ENCODE measurements at places on chromosomes 2 and 18.

DNA sequence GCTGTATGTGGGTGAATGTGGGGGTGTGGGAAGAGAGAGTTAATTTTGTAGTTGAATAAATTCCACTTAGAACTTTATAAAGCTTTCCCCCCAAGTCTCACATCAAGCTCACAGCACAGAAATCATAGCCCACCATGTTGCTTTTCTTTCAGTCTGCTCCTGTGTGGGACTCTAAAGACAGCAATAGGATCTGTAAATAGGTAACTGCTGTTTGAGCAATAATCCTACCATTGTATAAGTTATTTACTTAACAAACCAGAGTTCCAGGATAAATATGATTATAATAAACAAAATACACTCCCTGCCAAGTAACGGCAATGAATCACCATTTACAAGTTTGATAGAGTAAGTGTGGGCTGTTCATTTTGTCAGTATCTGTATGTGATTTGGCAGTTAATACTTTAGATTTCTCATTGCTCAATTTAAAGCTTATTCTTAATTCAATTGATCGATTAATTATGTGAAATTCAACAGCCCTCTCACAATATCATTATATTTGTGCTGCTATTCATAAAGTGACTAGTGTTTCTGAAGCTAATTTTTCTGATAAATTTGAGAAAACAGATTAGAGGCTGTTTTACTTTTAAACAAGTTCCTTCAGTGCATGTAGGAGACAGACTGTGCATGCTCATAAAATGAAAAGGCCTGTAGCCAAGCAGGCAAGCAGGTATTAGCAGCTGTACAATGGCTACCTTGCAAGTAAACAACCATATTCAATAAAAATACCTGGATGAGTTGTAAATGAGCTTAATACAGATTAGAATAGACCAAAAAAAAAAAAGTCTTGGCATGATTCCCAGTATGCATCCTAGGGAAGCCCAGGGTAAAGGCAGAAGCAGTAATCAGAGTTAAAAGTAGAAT lies 142.7 kb downstream of the PDE11A start:
- no peak for DNase-seq

DNA sequence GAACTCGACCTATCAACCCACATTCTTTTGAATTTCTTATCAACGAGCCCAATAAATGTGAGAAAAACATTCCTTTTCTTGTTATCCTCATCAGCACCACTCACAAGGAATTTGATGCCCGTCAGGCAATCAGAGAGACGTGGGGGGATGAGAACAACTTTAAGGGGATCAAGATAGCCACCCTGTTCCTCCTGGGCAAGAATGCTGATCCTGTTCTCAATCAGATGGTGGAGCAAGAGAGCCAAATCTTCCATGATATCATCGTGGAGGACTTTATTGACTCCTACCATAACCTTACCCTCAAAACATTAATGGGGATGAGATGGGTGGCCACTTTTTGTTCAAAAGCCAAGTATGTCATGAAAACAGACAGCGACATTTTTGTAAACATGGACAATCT lies 378.2 kb downstream of the STK39 start:
- DNase-seq: no peak

GRCh38 chr2:66370824-66371223 lies 64.1 kb upstream of the MEIS1 start:
- no peak for DNase-seq

DNA sequence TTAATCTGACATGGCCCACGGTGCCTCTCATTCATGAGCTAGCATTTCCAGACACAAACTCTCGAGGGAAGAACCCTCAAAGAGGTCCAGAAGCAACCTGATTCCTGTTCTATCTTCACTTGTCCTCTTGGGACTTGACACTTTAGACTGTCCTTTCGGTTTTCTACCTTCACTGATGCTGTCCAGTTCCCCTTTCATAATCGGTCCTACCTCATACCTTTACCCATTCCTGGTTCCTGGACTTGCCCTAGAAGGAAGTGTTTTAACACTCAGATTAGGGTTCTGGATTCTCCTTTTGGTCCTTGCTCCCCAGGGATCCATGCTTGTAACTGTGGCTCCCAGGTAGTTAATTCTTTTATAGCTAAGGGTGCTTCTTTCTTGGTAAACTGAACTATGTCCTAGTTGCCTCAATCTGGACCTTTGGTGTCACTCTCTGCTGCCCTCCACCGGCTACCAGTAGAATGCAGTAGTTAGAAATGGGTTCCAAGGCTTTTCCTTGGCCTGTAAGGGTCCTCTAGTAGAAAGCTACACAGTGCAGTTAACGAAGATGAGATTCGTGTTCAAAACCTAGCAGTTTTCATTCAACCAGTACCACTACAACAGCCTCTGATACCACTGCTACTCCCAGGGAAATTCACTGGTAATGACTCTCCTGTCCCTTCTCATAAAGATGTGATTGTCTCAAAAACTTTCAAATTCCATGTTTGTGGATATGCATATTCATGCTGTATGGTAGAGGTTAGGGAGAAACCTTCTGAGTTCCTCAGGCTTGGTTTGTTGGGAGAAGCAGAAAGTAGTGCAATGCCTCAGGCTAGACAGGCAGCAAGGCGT lies 178.1 kb upstream of the CYP26B1 start:
- DNase-seq: peak; percentile 1

DNA sequence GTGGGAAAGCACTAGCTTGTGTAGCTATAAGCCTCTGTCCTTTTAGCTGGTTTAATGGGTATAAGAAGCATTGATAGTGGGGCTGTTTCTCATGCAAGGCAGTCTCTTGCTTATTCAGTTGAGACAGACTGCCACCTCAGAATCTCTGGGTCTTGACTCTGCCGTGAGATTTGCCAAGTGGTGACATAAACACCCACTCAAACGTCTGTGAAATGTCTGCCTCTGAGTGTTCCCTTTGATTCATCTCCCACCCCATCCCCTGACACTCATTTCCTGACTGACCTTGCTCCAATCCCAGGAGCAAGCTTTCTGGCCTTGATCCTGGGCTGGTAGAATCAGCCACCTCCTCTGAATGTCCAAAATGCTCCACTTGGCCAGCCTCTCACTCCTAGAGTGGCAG lies 141.9 kb upstream of the RBMS1 start:
- no peak for DNase-seq

DNA sequence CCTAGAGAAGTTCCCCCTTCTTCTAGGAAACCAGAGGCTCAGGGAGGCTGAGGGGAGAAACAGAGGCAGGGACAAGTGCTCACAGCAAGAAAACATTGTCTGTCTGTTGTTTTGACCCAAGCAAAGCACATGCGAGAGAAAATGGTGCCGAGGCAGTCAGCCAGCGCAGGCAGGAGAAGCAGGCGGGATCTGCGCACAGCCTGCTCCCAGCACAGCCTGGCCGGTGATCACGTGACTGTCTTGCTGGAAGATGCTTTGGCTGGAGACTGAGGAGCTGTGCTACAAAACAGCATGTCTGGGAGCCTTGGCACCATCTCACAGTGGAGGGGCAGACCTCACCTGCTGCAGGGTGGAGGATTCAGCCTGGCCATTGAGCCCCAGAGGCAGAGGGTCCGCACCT lies 93.7 kb upstream of the MYCN start:
- no peak for DNase-seq

DNA sequence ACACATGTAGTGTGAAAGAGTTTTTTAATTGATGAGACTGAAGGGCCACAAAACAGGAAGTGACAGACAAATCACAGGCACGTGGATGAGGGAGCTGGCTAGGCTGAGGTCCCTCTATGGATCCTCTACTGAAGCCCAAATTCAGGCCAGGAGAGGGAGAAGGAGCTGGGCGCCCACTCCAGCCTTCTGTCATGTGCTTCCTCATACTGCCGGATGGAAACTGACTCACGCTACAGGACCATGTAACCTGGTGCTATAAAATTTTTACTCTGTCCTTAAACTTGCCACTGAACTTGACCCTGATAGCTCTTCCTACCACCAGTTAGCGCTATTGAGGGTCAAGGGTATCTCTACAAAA lies 31.3 kb downstream of the PSTPIP2 start:
- no peak for DNase-seq

DNA sequence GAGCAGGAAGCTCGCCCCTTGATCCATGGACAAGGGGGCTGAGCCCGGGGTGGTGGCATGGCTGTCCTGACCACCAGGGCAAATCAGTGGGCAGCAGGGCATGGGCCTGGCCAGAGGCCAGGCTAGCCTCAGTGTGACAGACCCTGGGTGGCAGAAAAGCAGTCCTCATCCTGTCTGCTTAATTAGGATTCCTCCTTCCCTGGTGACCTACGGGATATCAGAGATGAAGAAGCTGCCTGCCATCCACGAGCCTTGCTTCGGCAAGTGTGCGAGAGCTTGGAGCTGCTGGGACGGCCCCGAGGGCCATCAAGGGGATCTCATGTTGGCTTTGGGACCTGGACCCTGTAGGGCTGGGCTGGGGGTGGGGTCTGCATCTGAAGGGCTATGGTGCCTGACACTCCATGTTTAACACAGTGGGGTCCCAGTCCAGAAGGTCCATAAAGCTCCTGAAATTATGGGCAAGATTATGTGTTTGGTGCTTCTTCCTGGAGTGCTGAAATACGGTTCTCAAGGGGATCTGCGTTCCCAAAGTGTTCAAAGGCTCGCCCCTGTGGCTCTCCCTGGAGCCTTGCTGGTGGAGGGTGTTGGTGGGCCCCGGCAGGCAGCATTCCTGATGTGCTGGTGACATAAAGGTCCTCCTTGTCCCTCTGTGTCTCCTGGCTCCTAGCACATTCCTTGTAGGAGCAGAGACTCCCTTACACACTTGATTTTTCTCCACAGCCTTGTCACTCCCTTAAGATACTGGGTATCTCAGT lies 52.6 kb downstream of the KCNIP3 start:
- no peak for DNase-seq

Measured in SW 1271 (cell line).